Activated CD4-positive, CD25-positive, alpha-beta regulatory T cell treated with anti-CD3 and anti-CD28 coated beads, Interleukin-2, amount 50 U/mL, for 24 hours (primary cell): ENCODE measurements at places on chromosomes 12 and 14.
A peak's percentile ranks its signal among the peaks of the same experiment; 100 is the strongest.

GRCh38 chr12:12715459-12716150 is 1.6 kb upstream of the CDKN1B start:
- no peak for ATAC-seq

GRCh38 chr12:8668441-8668840 is 5.8 kb upstream of the MFAP5 start:
- no peak for ATAC-seq

- no peak for ATAC-seq
These were observed 174.4 kb upstream of the RPH3A start for GRCh38 chr12:112617153-112617505.

DNA sequence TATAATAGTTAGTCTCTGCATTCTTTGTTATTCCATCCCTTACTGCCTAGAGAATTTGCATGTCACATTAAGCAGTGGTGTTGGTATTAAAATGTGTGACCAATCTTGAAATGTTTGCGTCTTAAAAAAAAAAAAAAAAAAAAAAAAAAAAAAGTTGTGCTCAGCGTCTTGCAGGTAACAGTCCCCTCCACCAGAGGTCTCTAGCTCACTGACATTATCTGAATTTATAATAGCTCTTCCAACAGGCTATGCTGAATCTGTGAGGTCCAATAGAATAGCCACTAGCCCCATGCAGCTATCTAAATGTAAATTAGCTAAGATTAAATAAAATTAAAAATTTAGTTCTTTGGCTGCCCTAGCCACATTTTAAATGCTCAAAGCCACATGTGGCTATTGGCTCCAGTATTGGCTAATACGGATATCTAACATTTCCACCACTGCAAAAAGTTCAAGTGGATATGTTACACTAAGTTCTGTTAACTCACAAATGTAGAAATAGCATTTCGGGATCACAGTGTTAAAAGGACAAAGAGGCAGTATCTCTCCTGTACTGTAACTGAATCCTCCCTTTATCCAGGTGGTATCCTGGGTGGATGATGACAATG is 28.7 kb downstream of the NKX2-8 start:
- ATAC-seq = no peak

GRCh38 chr14:88476825-88477224 is 78.0 kb downstream of the PTPN21 start:
- ATAC-seq = no peak

- peak; percentile 39 for ATAC-seq
These were observed 1.4 kb upstream of the ASIC1 start for GRCh38 chr12:50055831-50056638.
